ENCODE measurements at places on chromosomes 13 and 19. TPM values are rescaled to one million over a fixed set of nuclear protein-coding genes. Genes with fewer than 3 reads are reported as not detected.

Gene KLK7
- total RNA-seq: 0.90 TPM

Gene USHBP1
- total RNA-seq: 3.1 TPM

Gene ADAT3
- total RNA-seq: 8.7 TPM

Gene GET3
- total RNA-seq: 22.6 TPM

Gene RUBCNL
- 2.0 TPM for total RNA-seq

Gene LGALS7
- total RNA-seq: not detected

Gene CRLF1
- total RNA-seq: 47.4 TPM

DNA sequence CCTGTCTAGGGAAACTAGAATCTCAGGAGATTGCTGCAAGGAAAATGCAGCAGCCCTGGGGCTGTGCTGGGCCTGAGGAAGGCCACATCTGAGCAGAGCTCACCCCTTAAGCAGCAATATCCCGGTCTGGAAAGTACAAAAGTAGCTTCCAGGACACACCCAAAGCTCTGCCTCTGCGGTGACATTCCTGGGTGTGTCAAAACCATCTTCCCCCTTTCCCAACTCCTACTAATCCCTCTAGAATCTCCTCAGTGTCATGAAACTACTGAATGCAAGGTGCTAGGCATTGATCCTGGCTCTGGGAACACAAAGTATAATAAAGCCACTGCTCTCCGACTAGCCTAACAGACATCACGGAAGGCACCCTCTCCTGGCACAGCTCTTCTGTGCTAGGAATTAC is 5.0 kb downstream of the PBX4 start:
- no peak for DNase-seq
- H3K27ac ChIP-seq: no peak overlapping the region
- H3K4me3 ChIP-seq: no peak overlapping the region

- no peak overlapping the region for H3K4me3 ChIP-seq
- DNase-seq: no peak
- H3K4me1 ChIP-seq: no peaks in the 10 kb centered on the region
- H3K27me3 ChIP-seq: no peaks in the 10 kb centered on the region
Measured at GRCh38 chr19:57002710-57003109, 117.1 kb upstream of the USP29 start.

DNA sequence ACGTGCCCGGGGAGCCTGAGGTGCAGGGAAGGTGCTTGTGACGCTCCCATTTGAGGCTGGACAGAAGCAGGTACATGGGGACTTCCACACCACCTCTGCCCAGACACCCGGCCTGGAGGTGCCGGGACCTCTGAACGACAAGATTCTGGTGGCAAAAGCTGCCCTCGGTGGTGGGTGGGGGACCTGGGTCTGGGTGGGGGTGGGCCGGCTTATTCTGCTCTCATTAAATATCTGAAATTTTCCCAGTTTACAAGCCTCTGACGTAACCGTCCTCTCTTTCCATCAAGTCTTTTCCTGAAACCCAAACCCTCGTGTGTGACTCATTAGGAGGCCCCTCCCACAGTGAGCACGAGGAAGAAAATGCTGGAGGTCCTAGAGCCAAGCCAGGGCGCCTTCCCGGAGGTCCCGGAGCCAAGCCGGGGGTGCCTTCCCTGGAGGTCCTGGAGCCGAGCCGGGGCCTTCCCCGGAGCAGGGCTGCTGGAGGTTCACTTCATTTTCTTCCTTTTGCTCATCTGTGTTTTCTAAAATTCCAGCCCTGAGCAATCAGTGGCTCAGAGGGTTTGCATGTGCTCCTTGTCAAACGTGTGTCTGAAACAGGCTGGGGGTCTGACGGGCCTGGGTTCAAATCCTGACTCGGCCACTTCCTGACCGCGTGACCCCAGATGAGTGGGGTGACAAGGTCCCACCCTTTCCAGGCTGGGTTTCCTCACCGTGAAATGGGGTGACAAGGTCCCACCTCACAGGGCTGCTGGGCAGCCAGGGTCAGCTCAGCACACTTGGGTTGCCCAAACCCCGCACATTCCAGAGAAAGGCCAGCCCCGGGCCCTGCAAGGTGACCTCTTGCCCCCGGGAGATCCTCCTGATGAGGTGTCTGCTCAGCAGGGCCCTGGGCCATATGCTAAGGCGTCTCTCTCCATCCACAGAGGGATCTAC is 10.0 kb downstream of the CFD start:
- H3K27ac ChIP-seq: peak overlapping the region; percentile 90
- H3K4me1 ChIP-seq: peaks cover 43% of the 10 kb centered on the region
- H3K27me3 ChIP-seq: no peaks in the 10 kb centered on the region
- H3K4me3 ChIP-seq: no peak overlapping the region

- no peak overlapping the region for H3K27ac ChIP-seq
- H3K27me3 ChIP-seq: no peaks in the 10 kb centered on the region
Measured at GRCh38 chr13:81488021-81488420, 1147.1 kb upstream of the SPRY2 start.

DNA sequence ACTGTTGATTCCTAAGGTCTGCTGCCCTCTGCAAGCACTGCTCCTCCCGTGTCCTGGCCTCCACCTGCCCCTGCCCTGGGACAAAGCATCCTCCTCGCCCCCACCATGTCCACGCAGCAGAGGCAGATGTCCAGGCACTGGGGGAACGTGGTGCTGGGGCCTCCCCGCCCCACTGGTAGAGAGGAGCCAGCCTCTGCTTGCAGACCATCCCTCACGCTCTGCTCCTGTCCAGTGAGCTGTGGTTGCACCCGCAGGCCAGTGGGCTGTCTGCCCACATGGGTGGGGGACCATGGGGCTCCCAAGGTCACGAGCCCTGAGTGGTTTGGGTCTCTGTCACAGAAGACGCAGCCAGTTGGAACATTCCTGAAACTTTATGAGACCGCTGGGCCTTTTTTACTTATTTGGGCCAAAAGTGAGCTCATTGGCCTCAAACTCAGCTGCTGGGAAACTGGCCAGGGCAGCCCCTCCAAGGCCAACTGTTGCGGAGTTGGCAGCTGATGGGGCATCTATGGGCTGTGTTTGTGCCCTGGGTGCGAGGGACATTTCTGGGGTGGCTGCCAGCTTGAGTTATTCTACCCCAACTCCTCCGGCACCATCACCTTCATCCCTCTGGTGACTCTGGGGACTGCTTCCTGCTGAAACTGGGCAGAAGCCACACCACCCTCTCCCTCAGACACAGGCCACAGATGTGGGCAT is 64.8 kb upstream of the F7 start:
- H3K36me3 ChIP-seq: no peaks in the 10 kb centered on the region
- H3K27ac ChIP-seq: no peak overlapping the region
- no peaks in the 10 kb centered on the region for H3K27me3 ChIP-seq

GRCh38 chr13:24263632-24264031 is 45.7 kb upstream of the C1QTNF9 start:
- no peak overlapping the region for H3K4me3 ChIP-seq
- no peaks in the 10 kb centered on the region for H3K4me1 ChIP-seq
- H3K27me3 ChIP-seq: no peaks in the 10 kb centered on the region
- peak overlapping the region; percentile 3 for H3K27ac ChIP-seq
- H3K36me3 ChIP-seq: no peaks in the 10 kb centered on the region

DNA sequence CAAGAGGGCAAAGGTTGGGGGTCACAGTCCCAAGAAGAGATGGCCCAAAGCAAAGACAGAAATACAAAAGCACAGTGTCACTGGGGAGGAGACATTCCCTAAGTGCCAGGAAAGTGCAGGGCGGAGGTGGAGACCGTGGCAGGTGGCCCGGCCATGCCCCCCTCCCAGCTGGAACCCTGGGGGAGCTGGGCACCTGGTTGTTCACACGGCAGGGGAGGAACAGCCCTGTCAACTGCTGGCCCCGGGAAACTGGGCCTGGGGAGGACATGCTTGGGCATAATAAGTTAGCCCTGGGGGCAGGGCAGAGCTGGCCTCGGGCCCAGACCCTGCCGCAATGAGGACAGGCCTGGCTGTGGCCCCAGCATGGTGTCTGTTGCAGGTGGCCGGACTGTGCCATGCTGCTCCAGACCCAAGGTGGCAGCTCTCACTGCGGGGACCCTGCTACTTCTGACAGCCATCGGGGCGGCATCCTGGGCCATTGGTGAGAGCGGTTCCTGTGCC is 7.4 kb downstream of the HPN start:
- no peaks in the 10 kb centered on the region for H3K4me1 ChIP-seq
- no peaks in the 10 kb centered on the region for H3K36me3 ChIP-seq

DNA sequence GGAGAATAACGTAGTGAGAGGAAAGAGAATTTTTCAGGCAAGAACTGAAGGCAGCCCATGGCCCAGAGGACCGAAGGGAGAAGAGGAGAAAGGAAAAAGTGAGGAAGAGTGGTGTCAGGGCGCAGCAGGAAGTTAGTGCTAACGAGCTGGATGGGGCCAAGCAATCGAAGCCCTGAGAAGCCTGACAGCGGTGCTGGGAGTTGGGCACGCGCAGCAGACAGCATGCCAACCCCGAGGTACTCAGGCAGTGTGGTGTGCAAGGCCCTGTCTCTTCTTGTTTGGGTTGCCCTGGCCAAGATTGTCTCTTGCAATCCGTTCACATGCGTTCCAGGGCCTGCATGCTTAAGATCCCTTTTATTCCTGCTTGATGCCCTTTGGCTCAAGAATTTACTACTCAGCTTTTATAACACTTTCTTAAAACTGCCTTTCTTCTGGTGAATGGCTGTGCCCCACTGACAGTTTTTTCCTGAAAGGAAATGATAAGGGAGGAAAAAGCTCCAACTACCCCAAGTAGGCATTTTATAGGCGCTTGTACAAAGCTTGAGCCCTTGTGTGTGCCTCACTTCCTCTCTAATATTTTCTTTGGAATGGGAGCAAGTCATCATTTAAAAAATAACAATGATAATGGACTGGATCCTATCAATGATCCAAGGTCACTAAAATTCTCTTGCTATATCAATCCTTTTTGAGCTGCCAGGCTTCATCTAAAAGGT is 115.4 kb downstream of the FLT1 start:
- no peaks in the 10 kb centered on the region for H3K36me3 ChIP-seq
- H3K27me3 ChIP-seq: no peaks in the 10 kb centered on the region
- no peaks in the 10 kb centered on the region for H3K4me1 ChIP-seq
- no peak overlapping the region for H3K27ac ChIP-seq

DNA sequence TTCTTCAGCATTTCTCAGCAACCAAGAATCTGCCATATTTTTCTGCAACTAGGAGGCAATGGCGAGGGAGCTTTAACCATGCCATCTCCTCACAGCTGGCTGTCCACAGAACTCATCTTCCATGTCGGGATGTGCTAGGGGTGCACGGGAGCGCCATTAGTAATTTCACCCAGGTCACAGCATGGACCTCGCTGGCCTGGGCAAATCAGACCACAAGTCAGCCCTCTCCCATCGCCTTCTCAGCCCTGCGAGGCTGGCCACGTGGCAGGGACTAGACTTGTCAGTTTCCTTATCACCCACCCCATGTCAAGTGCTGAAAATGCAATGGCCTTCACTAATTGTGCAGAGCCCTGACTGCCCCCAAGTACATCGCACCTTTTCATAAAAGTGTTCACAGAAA is 15.7 kb downstream of the COL4A1 start:
- H3K27ac ChIP-seq: no peak overlapping the region
- H3K4me1 ChIP-seq: peaks cover 17% of the 10 kb centered on the region
- no peak overlapping the region for H3K4me3 ChIP-seq
- DNase-seq: no peak
- peaks cover 22% of the 10 kb centered on the region for H3K36me3 ChIP-seq

DNA sequence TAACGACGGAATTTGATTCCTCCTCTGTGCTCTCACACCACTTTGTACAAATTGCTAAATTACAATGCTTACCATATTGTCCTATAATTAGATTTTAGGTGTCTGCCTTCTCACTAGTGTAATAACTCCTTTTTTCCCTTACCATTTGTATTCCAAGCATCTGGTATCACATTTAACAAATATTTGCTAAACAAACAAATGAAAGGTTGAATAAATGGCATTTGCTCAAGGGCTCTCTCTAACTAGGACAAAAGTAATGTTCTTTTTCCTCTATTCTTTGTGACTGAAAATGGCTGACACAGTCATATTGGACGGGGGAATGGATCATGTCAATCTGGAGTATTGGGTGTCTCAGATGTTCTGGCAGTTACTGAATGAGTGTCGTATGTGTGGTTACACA is 99.7 kb downstream of the ENOX1 start:
- H3K36me3 ChIP-seq: no peaks in the 10 kb centered on the region
- H3K27me3 ChIP-seq: no peaks in the 10 kb centered on the region
- H3K4me3 ChIP-seq: no peak overlapping the region
- H3K4me1 ChIP-seq: peaks cover 7% of the 10 kb centered on the region
- no peak overlapping the region for H3K27ac ChIP-seq

DNA sequence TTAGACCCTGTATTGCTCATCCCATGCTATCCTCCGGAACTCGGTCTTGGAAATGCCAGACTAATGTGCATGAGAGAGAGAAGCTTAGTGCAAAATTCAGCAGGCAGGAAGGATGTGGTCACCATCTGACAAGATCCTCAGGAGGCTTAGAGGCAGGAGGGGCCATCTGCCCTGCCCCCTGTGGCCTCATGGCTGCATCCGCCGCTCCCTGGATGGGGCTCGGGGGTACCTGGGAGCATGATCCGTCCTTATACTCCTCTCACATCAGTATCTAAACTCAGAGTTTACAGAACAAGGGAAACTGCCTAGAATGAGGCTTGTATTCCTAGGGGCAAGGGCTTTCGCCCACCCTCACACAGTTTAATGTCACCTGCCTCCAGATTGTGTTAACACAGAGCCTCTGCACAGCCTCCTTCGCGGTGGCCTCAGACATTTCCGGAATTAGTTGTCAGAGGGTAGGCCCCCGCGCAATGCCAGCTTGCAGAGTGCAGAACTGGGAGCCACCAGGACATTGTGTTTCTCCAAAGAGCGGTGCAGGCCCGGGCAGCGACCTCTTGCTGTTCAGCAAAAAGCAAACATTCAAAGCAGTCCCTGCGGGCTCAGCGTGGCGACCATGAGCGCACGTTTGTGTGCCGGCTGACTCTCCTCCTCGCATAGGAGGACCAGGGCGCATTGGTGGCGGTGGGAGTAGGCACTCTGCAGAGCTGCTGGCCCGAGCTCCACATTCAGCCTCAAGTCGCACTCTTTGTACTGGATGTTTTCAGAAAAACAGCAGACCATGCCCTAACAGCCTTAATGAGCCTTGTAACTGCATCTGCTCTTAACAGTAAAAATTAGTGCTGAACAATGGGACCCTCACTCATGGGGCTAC is 39.1 kb downstream of the GPR12 start:
- H3K27me3 ChIP-seq: no peaks in the 10 kb centered on the region
- H3K27ac ChIP-seq: no peak overlapping the region
- H3K36me3 ChIP-seq: no peaks in the 10 kb centered on the region

DNA sequence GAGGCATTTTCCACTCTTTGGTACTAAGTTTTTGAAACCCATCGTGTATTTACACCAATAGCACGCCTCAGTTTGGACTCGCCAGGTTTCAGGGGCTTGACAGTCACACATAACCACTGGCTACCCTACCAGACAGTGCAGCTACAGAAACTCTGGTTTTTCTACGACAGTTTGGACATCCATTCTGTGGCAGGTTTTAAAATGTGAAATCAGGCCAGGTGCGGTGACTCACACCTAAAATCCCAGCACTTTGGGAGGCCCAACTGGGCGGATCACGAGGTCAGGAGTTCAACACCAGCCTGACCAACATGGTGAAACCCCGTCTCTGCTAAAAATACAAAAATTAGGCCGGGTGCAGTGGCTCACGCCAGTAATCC is 13.2 kb downstream of the KDELR1 start:
- H3K4me3 ChIP-seq: no peak overlapping the region
- DNase-seq: no peak
- H3K4me1 ChIP-seq: no peaks in the 10 kb centered on the region
- no peaks in the 10 kb centered on the region for H3K27me3 ChIP-seq
- no peak overlapping the region for H3K27ac ChIP-seq

All from tibial nerve (tissue), 4 donors.